Posterior cingulate gyrus (tissue), 11 donors: ENCODE measurements at places on chromosomes 3 and 15.

DNA sequence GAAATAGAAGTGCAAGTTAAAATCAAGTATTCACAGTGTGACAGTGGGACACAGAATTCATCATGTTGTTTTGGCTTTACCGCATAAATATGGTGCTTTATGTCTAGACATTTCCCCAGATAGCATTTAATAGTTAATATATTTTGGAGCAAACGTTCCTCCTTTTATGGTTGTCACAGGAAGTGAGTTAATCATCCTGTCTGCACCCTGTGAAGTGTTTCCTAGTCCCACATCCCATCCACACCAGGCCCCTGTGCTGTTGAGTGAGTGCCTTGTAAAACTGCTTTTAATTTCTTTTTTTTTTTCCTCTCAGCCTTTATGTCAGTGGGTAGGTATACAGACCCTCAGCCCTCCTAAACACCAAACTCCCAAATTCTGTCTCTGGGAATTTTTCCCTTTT, 393.7 kb downstream of the FEZF2 start:
- DNase-seq, result no peak

- no peak for DNase-seq
Observed at GRCh38 chr3:186385856-186386602, 24.0 kb upstream of the DGKG start.

- no peak for DNase-seq
Observed at GRCh38 chr15:89533861-89534544, 37.6 kb upstream of the RHCG start.

DNA sequence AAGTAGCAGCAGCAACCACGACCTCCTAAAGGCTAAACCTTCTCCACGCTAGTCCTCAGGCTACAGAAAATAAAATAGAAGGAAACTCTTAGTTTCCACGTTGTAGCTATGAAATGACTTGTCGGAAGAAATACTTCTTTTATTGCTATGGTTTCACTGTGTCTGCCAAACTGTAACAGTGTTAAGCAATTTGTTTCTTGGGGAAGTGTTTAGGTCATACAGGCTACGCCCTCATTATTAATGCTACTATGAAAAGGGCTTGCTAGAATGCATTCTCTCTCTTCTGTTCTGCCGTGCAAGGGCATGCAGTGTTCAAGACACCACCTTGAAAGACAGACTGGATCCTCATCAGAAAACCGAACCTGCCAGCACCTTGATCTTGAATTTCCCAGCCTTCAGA, 462.7 kb downstream of the PLOD2 start:
- DNase-seq, result no peak

DNA sequence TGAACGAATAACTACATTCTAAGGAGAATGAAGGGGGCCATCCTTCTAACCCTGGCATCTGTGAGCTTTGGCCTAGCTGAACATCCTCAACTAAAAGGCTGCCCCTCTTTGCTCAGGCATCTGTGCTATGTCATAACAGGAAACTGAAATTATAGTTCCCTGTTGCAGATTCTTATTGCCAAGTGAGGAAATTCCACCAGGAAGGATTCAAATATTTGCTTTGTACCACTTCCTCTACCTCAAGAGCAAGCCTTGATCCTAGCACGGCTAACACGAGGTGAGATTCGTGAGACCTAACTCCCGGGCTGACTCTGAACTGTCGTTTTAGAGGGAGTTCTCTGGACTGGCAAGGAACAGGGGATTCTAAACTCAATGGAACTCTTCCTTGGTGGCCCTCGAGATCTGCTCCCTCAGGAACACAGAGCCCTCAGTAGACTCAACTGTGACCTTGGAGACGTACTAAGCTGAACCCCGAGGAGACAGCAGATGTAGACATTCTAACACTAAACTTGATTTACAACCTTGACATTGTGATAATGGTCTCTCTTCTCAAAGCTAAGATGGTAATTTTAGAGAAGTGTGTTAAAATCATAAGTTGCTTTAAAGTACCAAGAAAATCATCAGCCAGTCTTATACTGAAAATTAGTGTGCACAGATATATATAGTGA, 4.2 kb downstream of the SPG21 start:
- DNase-seq, result no peak

DNA sequence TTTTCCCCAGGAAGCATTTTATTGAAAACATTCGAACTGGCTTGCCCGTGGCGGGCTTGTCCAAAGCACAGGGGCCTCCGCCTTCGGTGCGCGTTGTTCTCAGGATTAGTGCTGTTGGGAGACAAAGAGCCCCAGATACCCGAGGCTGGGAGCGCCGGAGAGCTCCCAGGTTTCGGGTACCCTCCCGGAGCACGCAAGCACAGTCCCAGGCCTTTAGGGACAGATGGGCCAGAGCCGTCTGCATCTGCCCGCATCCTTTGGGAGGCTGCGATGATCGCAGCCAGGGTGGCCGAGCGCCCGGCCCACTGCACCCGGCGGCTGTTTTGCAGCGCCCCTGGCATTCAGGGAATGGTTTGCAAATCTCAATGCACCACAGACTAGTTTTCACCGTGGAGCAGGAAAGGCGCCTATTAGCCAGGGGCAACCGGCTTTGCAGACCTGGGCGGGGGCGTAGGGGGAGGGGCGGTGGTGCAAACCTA, 5.0 kb upstream of the FEZF2 start:
- DNase-seq, result no peak

DNA sequence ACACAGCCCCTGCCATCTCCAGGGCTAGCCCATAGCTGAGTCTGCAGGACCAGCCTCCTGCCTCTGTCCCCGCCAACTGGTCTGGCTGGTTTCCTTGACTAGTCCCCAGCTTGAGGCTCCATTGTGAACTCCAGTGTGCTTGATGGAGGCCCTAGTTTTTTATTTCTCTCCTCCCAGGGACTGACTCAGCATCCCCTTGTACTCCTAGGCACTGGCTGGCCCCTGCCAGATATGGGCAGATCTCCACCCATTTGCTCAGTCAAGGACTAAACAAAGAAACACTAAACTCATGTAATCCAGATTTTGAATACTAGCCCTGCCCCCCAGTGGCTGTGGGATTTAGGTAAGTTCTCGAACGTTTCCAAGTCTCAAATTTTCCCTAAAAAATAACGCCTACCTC, 415.4 kb upstream of the RORA start:
- no peak for DNase-seq

DNA sequence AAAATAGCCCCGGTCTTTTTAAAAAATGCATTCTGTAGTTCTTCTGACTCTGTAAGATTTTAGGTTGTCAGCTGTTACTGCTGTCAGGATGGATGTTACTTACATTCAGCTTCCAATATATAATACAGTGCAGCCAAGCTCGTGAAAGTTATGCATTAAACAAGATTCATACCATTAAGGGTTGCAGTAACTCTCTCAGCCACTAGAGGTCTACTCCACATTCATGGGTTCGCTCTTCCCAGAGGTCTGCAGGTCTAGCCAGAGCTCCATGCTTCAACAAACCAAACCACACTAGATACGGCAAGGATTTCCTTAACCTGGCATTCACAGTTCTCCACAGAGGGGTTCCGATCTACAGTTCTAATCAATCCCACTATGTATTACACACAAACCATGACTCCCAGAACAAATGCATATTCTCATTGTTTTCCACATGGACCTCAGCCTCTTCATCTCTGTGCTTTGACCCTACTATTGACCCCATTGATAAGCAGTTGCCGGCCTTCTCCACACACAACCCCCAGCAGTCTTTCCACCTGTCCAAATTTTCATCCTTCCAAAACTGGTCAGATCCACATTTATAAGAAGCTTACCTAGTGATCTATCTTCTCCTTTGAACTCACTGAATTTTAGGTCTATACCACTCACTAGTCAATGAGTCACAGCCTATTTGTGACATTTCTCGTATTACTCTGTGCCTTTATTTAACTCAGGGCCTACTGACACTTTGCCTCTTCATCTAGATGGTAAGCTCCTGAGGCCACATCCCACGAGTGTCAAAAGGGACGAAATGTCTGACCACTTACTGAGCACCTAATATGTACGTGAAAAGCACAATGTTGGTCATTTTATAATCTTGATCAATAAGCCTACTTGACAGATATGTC, 33.7 kb downstream of the RORA start:
- no peak for DNase-seq

DNA sequence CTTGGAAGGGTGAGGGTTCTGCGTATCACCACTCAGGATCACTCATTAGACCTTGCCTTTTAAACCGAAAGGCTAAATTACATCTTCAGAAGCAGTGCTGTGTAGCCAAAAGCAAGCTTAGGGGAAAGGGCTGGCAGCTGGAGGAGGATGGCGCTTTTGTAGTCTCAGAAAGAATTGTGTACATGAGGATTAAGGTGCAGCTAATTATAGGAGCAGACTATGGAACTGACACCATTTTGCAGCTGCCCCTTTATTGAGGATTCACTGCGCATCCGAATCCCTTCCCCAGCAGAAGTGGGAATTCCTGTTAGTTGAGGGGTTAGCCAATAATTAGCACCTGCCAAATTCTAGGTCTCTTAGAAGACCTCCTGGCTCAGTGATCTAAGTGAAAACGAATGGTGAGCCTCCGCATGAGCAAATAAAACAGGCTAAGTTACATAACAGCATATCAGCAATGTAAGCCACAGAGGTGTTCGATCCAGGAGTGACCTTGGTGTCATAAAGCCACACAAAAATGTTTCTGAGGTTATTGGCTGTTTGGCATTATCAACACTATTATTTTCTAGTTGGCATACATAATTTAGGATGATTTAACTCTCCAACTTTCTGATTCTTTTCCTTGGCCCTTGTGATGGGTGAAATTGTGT, 42.6 kb upstream of the SEMA6D start:
- no peak for DNase-seq

GRCh38 chr3:12938258-12938711, 96.9 kb upstream of the RPL32 start:
- DNase-seq, result no peak

DNA sequence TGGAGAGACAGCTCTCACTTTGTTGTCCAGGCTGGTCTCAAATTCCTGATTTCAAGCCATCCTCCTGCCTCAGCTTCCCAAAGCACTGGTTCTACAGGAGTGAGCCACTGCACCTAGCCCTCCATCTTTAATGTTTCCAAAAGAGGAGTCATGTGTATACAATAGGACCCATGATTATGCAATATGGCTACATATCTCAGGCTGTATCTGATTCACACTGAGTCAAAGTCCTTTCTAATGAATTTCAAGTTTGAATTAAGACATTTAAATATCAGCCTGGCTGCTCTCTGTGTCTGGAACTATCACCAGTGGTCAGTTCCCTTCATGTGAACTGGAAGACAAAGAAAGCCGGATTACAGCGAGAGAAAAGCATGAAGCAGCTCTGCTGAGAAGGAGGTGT, 90.5 kb downstream of the MINAR1 start:
- DNase-seq, result no peak
